Femur (tissue), 1 donor: ENCODE measurements at places on chromosomes 1 and 21.

GRCh38 chr1:204051258-204051657 is 21.7 kb upstream of the SOX13 start:
- DNase-seq: no peak

DNA sequence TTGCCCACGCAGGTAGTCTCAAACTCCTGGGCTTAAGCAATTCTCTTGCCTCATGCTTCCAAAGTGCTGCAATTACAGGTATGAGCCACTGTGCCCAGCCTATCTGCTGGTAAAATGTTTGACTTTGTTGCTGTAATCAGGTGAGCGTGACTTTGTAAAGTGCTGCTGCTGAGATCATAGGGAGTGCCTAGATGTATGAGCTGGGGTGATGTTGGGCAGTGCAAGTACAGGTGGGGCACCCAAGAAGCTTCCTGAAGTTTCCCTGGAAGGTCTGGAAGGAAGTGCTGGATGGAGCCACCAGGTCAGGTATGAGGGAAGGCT is 43.1 kb downstream of the KIF21B start:
- DNase-seq: no peak

- no peak for DNase-seq
Observed at GRCh38 chr1:61753998-61754508, 11.8 kb downstream of the PATJ start.

DNA sequence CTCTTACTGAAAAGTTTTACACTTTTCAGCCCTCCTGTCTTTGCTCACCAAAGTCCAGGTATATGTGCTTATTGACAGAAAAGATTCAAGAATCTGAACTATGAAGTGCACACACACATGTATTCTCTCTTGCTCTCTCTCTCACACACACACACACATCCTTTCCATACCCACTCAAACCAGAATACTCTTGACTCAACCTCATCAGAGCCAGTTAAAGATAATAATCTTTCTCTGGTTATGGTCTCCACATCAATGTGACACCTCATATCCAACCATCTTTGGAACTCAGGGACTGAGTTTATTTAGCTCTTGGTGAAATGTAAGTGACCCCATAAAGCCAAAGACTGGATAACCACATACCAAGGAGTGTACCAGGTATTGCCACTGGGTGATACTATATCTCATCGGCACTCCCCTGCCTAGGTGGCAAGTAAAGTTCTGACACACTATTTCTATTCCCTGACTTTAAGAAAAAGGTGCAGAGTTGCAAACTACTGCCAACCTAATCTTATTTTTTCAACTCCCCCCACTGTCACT is 24.9 kb upstream of the RGS8 start:
- no peak for DNase-seq

GRCh38 chr1:231971397-231972110 is 345.0 kb downstream of the DISC1 start:
- DNase-seq: no peak

GRCh38 chr1:22105611-22106207 is 37.2 kb downstream of the WNT4 start:
- no peak for DNase-seq
